ENCODE measurements at places on chromosomes 11 and 22.

- no peak overlapping the region for H3K27ac ChIP-seq
- no peak overlapping the region for H3K4me3 ChIP-seq
- no peak for DNase-seq
- no peaks in the 10 kb centered on the region for H3K4me1 ChIP-seq
These were observed 32.7 kb upstream of the MICAL2 start for GRCh38 chr11:12077535-12078280.

DNA sequence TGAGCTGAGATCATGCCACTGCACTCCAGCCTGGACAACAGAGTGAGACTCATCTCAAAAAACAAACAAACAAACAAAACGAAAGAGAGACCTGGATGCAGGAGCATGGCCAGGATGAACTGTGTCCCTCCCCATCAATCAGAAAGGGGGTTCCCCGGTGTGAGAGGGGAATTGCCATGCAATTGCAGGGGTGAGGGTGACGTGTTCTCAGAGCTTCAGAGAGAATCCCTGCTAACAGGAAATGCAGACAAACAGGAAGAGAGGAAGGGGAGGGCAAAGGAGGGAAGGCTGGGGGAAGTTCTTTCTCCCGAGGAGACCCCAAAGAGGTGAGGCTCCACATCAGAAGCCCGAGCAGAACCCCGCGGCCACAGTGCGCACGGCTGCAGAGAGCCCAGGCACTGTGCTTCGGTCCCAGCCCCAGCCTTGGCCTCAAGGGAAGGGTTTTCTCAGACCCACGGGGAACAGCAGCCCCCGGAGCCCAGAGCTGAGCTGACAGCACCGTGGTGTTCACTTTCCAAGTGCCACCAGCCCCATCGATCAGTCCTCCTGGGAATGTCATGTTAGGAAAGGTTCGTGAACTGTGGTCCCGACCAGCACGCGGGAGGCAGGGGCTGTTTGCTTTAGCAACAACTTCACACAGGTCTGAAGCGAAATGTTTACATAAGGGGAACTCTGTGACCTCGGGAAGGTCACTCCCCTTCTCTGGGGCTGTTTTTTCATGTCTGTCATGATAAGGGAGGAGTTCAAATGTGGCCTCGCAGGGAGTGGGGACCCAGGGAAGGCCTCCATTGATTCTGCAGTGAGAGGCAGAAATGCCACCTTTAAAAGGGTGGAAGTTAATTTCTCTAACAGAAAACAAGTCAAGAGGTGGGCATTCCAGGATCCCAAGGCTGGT, 108.0 kb upstream of the ANO1 start:
- no peak overlapping the region for H3K4me3 ChIP-seq
- H3K27me3 ChIP-seq, result no peaks in the 10 kb centered on the region
- H3K4me1 ChIP-seq, result no peaks in the 10 kb centered on the region
- no peak overlapping the region for H3K27ac ChIP-seq

DNA sequence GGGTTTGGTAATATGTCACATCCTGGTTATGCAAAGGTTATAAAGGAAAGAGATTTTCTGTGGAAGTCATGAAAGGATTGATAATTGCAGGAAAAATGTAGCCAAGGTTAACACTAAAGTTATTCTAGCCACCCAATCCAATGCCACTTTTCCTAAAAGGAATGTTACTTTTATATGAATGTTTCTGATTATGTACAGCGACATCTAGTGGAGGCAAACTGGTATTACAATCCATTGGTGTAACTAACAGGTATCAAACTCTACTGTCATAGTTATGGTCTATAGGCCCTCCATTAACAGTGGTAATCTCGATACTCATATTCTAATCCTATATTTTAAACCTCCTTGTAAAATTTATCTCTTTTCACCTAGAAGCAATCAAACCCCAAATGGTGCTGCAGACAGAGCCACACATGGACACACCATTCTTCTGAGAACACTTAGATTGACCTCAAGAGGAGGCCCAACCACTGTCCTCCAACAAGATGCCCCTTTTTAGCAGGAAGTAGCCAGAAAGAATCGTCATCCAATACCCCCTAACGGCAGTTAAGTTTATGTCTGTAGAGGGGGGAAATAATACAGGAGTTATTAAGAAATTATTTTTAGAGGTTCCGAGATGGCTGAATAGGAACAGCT, 74.9 kb upstream of the RAG2 start:
- no peaks in the 10 kb centered on the region for H3K36me3 ChIP-seq
- H3K4me1 ChIP-seq, result no peaks in the 10 kb centered on the region
- DNase-seq, result no peak
- H3K27me3 ChIP-seq, result peaks cover 9% of the 10 kb centered on the region
- H3K4me3 ChIP-seq, result no peak overlapping the region

DNA sequence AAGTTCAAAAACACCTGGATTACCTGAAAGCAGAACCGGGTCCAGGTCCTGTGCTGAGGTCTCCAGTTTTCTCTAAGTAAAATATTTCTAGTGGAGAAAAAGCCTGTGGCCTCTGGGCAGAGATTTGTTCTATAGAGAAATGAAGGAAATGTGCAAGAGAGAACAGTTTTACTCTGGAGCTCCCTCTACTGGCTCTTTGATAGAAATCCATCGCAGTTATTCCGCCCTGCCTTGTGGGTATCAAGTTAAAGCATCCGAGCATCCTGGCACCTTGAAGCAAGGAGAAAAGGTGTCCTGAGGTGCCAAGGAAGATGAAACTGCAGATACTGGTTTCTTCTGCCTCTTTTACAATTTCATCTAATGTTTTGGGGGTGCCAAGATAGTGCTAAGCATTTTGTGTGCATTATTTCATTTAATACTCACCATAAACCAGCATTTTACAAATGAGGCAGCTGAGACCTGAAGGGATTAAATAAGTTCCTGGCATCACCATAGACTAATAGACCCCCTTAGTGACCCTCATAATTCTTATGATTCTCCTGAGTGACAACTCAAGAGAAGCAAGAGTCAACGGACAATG, 113.1 kb upstream of the HSD17B12 start:
- H3K4me3 ChIP-seq, result no peak overlapping the region
- no peaks in the 10 kb centered on the region for H3K4me1 ChIP-seq
- H3K27ac ChIP-seq, result no peak overlapping the region
- DNase-seq, result no peak
- peaks cover 5% of the 10 kb centered on the region for H3K27me3 ChIP-seq
- no peaks in the 10 kb centered on the region for H3K36me3 ChIP-seq

GRCh38 chr22:27689664-27690063, 111.9 kb downstream of the MN1 start:
- H3K27ac ChIP-seq, result no peak overlapping the region
- no peak for DNase-seq
- H3K4me3 ChIP-seq, result no peak overlapping the region
- no peaks in the 10 kb centered on the region for H3K36me3 ChIP-seq
- H3K4me1 ChIP-seq, result no peaks in the 10 kb centered on the region
- H3K27me3 ChIP-seq, result peaks cover 12% of the 10 kb centered on the region

DNA sequence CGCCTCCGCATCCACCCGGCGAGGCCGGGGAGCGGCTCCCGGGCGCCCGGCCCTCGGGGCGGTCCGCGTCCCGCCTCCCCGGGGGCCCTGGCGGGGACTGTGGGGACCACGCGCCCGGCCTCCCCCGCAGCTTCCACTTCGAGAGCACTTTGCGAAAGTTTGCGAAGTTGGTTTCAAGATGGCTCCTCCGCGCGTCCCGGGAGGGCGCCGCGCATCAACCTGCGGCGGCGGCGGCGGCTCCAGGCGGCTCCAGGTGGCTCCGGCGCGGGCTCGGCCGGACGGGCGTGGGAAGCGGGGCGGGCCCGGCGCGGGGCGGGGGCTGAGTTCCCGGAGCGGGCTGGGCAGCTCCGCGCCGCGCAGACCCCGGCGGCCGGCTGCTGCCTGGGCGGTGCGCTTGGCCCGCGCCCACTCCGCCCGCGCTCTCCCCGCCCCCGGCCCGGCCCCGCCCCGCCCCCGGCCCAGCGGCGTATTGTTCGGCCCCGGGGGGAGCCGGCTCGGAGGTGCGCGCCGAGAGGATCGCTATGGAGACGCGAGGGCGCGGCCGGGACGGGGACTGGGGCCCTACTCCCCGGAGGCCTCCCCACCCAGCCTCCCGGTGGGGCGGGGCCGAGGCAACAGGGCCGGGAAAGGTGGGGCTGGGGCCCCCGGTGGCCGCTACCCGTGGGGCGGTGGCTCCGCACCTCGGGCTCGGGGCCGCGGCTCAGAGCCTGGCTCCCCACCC, at the start of gene CELSR1:
Gene CELSR1, minus strand, starts transcription at position 396 of the 721 bp plus-strand sequence. CDS start 450 bp downstream, outside the sequence.
- H3K27me3 ChIP-seq, result peaks cover 75% of the 10 kb centered on the region
- no peaks in the 10 kb centered on the region for H3K4me1 ChIP-seq
- H3K27ac ChIP-seq, result no peak within 1 kb of the TSS
- H3K4me3 ChIP-seq, result no peak within 1 kb of the TSS

DNA sequence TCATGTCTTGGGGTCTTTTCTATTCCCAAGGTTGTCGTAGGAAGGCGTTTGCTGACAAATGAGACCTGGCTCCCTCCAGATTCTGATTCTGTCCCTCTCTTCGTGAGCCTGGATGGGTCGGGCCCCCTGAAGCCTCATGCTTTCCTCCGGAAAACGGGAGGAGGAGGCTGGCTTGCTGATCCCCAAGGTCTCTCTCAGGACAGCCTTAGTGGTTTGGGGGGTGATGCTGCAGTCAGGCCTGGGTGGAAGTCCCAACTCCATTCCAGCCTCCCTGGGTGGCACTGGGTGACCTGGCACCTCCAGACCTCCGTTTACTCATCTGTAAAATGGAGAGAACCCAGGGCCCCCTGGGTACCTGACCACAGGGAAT, 23.4 kb upstream of the SMIM38 start:
- no peaks in the 10 kb centered on the region for H3K36me3 ChIP-seq
- peaks cover 26% of the 10 kb centered on the region for H3K4me1 ChIP-seq
- DNase-seq, result no peak
- H3K27me3 ChIP-seq, result no peaks in the 10 kb centered on the region

DNA sequence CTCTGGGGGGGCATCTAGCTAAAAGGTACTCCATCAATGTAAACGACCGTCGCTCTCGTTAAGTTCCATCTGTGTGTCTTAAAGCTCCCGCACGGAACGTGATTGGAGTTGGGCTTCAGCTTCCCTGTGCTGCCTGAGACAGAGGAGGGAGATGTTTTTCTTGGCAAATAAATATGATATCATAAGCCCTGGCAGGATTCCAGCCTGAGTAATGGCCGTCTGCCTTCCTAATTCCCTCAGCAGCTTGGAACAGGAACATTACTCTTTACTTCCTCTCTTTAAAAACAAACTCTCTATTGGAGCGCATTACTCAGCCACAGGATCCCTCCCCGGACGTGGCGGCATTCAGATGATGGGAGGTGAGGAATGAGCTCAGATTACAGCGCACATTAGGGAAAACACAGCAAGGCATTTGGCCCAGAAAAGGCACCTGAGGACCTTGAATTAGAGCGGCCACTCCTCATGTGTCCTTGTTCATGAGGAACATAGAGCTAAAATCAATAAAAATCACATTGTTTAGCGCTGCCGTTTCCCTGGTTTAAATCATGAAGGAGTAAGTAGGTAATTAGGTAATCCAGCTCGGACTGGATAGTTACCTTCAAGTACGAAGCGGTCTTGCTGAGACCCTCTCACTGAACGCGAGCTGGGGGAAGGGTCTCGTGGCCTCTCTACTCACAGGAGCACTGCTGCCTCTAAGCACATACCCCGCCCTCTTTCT, 230.4 kb downstream of the ST3GAL4 start:
- H3K27me3 ChIP-seq, result no peaks in the 10 kb centered on the region
- DNase-seq, result no peak
- no peak overlapping the region for H3K27ac ChIP-seq
- H3K36me3 ChIP-seq, result no peaks in the 10 kb centered on the region
- H3K4me1 ChIP-seq, result no peaks in the 10 kb centered on the region

GRCh38 chr11:91686700-91687099, 537.9 kb upstream of the FAT3 start:
- no peak for DNase-seq
- no peaks in the 10 kb centered on the region for H3K27me3 ChIP-seq
- H3K4me1 ChIP-seq, result no peaks in the 10 kb centered on the region
- H3K27ac ChIP-seq, result no peak overlapping the region
- H3K4me3 ChIP-seq, result no peak overlapping the region

DNA sequence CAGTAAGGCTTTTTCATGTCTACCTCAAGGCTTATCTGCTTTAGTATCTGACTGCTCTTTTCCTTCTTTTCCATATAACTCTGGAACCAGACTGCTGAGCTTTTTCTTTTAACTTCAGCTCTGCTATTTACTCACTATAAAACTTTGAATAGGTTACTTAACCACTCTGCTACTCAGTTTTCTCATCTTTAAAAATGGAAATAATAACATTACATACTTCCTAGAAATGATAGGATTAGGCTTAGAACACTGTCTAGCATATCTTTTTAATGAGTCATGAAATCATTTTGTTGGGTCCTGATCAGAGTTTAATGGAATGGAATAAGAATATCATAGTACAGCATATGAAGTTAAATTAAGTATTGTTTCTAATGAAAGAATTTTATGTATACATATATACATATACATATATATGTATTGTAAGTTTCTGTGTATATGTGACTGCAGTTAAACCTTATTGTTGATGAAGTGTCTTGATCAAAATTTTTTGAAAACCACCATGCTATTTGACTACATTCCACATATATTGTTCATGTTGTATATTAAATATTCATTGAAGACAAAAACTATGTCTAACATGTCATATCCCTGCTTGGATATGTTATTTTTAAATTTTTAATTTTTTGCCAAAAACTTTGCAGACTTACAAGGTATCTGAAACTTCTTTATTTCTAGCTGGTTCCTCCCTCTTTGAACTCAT, 120.2 kb downstream of the METTL15 start:
- no peak for DNase-seq
- no peaks in the 10 kb centered on the region for H3K27me3 ChIP-seq
- no peaks in the 10 kb centered on the region for H3K4me1 ChIP-seq
- no peak overlapping the region for H3K27ac ChIP-seq

GRCh38 chr11:1267441-1268100, 41.9 kb downstream of the TOLLIP start:
- H3K4me3 ChIP-seq, result no peak overlapping the region
- H3K4me1 ChIP-seq, result peaks cover 43% of the 10 kb centered on the region
- peaks cover 2% of the 10 kb centered on the region for H3K36me3 ChIP-seq
- no peaks in the 10 kb centered on the region for H3K27me3 ChIP-seq
- peak overlapping the region; percentile 2 for H3K27ac ChIP-seq

GRCh38 chr11:74283580-74284180, 27.8 kb downstream of the P4HA3 start:
- H3K4me3 ChIP-seq, result no peak overlapping the region
- H3K4me1 ChIP-seq, result peaks cover 3% of the 10 kb centered on the region
- H3K27ac ChIP-seq, result no peak overlapping the region
- no peaks in the 10 kb centered on the region for H3K36me3 ChIP-seq
- H3K27me3 ChIP-seq, result no peaks in the 10 kb centered on the region

DNA sequence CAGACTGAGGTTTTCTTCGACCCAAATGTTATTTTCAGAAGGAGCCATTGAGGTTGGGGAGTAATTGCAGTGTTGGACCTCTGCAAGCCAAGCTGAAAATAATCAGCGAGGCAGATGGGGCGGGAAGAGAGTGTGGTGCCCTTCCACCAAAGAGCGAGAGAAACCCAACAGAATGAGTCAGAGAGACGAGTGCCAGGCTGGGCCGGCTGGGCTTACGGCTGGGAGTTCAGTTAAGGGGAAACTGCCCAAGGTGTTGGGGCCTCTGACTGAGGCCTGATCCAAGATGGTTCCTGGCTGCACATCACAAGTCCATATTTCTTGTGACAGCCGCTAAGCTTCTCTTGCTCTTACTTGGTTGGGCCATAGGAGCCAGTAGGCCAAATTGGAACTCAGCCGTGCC, 30.4 kb upstream of the CREB3L1 start:
- no peak overlapping the region for H3K4me3 ChIP-seq
- H3K36me3 ChIP-seq, result no peaks in the 10 kb centered on the region
- DNase-seq, result no peak
- peaks cover 6% of the 10 kb centered on the region for H3K27me3 ChIP-seq
- H3K4me1 ChIP-seq, result peaks cover 2% of the 10 kb centered on the region
- H3K27ac ChIP-seq, result no peak overlapping the region

Measured in T-cell (primary cell).